ENCODE measurements at places on chromosomes 7 and 10.

DNA sequence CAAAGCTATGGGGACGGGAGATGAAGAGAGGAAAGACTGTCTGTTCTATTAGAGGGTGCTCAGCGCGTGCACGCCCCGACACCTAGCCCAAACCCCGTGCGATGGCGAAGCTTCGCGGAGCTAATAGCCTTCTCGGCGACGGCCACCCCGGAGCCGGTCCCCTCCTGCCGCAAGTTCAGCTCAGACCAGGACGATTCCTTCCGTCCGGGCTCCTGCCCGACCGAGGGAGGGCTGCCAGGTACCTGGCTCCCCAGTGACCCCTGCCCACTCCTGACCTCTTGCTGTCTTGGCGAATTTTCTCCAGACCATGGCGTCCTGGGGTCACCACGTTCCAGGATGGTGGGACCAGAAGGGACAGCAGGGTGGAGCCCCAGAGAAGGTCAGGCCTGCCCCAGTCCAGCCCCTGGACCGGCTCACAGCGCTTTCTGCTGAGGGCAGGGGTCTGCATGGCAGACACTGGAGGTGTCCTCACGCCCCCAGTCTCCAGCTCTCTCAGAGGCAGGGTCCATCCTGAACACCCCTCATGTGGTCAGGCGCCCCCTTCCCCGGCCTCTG is 36.7 kb downstream of the UNCX start:
- DNase-seq = no peak

DNA sequence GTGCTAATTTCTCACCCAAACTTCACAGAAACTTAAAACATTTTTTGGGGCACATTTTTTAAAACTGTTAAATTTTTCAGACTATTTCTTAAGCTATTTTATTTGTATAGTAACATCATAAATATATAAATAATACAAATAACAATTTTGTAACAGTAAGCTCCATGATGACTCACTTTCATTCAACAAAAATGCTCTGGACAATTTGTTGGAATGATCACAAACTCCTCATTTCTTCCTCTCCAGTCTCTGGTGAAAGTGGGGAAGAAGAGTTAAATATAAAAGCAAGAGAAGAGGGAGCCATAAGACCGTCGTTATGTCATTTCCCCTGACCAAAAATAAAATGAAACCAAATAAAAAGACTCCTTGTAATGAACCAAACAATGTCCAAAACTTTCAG is 162.4 kb downstream of the AGMO start:
- no peak for DNase-seq

- DNase-seq = no peak
These were observed 61.5 kb downstream of the GRB10 start for GRCh38 chr7:50721160-50721559.

DNA sequence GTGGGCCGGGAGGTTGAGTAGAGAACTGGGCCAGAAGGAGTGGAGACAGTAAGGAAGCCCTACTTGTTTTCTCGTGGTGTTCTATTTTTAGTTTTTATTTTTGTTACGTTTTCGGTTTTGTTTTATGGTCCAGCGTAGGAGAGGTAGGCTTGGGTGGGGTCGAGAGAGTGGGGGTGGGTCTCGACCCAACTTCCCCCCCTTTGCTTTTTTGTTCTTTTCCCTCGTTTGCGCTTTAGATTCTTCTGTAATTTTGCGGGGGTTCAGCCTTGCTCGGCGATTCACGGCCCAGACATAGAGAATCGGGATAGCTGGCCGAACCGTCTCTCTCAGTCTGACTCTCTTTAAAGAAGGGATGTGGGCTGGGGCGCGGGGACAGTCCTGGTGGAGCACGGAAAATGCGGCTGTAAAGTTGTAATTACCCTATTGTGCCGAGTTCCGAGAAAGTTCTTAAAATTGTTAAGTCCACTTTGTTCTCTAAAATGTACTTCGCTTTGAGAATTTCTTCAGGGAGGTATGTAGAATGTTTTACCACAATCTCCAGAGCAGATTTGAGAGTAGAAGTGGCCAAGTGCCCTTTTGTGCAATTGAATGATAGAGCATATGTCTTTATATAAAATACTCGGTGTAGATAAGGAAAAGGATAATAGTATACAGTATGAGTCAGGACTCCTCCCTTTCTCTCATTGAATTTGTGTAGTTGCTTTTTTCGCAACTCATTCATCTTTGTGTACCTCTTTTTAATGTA is 816 bp downstream of the DMTF1 start:
- DNase-seq = peak; percentile 64

- no peak for DNase-seq
These were observed 99.5 kb upstream of the HABP2 start for GRCh38 chr10:113453351-113453750.
